ENCODE measurements at places on chromosomes 6 and 20.

DNA sequence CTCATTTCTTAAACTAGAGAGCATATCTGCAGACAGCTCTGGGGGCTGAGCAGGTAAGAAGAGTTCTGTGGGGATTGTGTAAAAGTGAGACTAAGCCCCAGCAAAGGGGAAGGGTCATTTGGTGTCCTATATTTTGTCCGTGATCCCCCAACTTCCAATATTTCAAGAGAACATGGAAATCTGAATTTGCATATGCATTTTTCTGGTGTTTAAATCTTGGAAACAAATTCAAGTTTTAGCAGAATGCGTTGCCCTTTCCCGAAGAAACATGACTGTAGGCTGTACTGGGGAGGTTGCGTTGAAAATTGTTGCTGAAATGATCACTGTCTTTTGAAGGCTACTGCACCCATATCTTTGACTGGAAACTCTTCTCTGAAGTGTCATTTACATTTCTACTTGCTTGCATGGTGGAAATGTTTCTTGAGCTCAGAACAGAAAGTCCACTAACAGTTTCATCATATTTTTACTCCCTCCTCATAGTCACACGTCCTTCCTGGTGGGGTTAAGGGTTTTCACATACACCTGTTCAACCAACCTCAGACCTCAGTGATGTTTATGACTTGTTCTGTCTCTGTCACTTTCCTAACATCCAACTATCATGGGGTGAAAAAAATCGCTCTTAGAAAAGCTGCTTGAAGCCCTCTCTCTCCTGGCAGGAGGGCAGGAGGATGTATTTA lies 140.3 kb downstream of the BCAS1 start:
- no peak for DNase-seq
- no peaks in the 10 kb centered on the region for H3K36me3 ChIP-seq
- H3K27me3 ChIP-seq = no peaks in the 10 kb centered on the region
- H3K27ac ChIP-seq = peak overlapping the region; percentile 55
- H3K4me1 ChIP-seq = peaks cover 22% of the 10 kb centered on the region

DNA sequence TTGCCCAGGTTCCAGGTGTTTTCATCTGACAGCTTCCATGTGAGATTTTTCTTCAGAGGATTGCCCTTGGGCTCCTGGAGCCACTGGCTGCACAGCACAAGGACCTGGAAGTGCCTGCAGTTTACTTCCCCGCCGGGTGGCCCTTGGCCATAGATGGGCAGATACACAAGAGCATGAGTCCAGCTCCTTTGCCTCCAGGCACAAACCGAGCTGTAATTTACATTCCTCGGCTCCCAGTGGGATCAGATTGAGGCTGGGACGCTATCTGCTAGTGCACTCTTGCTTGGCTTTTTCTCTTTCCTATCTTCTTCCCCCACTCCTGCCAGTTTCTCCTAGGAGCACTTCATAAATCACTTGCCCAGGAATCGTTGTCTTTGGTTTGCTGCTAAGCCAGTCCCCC lies 85.4 kb upstream of the RALY start:
- H3K27me3 ChIP-seq = no peaks in the 10 kb centered on the region
- H3K36me3 ChIP-seq = no peaks in the 10 kb centered on the region
- no peak overlapping the region for H3K27ac ChIP-seq
- no peaks in the 10 kb centered on the region for H3K4me1 ChIP-seq
- no peak for DNase-seq

GRCh38 chr6:121884620-121885019 lies 449.2 kb downstream of the GJA1 start:
- no peaks in the 10 kb centered on the region for H3K4me1 ChIP-seq
- H3K4me3 ChIP-seq = no peak overlapping the region
- no peaks in the 10 kb centered on the region for H3K36me3 ChIP-seq
- no peaks in the 10 kb centered on the region for H3K27me3 ChIP-seq
- no peak for DNase-seq

- H3K36me3 ChIP-seq = no peaks in the 10 kb centered on the region
- H3K4me3 ChIP-seq = no peak overlapping the region
- no peaks in the 10 kb centered on the region for H3K4me1 ChIP-seq
These were observed 32.1 kb downstream of the FAM83B start for GRCh38 chr6:54878718-54879117.

- no peak overlapping the region for H3K4me3 ChIP-seq
- no peaks in the 10 kb centered on the region for H3K4me1 ChIP-seq
- H3K36me3 ChIP-seq = no peaks in the 10 kb centered on the region
- no peak for DNase-seq
These were observed 45.2 kb downstream of the PSMG4 start for GRCh38 chr6:3303795-3304411.

GRCh38 chr20:50163570-50164317 lies 10.2 kb upstream of the PEDS1 start:
- H3K36me3 ChIP-seq = no peaks in the 10 kb centered on the region
- no peak overlapping the region for H3K4me3 ChIP-seq
- DNase-seq = no peak
- peaks cover 9% of the 10 kb centered on the region for H3K4me1 ChIP-seq
- no peak overlapping the region for H3K27ac ChIP-seq

DNA sequence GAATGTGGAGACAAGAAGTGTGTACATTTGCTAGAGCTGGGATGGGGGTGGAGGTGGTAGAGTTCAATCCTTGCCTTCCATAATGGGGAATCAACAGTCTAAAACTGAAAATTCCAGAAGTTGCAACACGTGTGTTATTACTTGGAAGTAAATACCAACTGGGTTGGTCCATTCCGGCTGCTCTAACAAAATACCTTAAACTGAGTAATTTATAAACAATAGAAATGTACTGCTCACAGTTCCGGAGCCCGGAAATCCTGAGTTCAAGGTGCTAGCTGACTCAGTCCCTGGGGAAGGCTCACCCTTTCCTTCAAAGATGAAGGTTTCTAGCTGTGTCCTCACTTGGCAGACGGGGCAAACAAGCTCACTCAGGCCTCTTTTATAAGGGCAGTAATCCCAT lies 59.0 kb downstream of the RIN2 start:
- DNase-seq = no peak
- H3K4me3 ChIP-seq = no peak overlapping the region
- H3K27me3 ChIP-seq = no peaks in the 10 kb centered on the region
- H3K27ac ChIP-seq = no peak overlapping the region
- no peaks in the 10 kb centered on the region for H3K36me3 ChIP-seq

GRCh38 chr6:22556266-22556665 lies 13.1 kb upstream of the HDGFL1 start:
- no peak overlapping the region for H3K27ac ChIP-seq
- no peak for DNase-seq
- no peak overlapping the region for H3K4me3 ChIP-seq
- no peaks in the 10 kb centered on the region for H3K36me3 ChIP-seq
- H3K4me1 ChIP-seq = no peaks in the 10 kb centered on the region
- no peaks in the 10 kb centered on the region for H3K27me3 ChIP-seq

- H3K27me3 ChIP-seq = no peaks in the 10 kb centered on the region
- H3K27ac ChIP-seq = no peak overlapping the region
- no peak overlapping the region for H3K4me3 ChIP-seq
- no peak for DNase-seq
These were observed 351.7 kb downstream of the CDC5L start for GRCh38 chr6:44739181-44739580.

DNA sequence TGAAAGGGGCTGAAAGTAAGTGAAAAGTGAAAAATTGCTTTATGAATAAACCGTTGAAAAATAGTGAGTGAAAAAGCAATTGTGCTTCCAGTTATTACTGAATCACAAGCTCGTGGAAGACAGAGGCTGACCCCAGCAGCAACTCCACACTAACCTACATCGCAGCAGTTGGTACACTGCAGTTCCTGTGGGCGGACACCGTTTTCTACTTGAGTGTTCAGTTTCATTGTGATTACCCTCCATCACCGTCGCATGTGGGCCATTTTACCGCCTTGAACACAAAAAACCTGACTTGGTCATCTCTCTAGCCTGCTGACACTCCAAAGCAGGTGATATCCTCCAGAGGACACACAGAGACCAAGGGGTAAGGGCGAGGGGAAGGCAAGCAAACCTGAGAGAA lies 28.4 kb downstream of the PRDM1 start:
- no peak overlapping the region for H3K4me3 ChIP-seq
- H3K4me1 ChIP-seq = peaks cover 71% of the 10 kb centered on the region
- peaks cover 3% of the 10 kb centered on the region for H3K36me3 ChIP-seq

- no peaks in the 10 kb centered on the region for H3K36me3 ChIP-seq
- no peak overlapping the region for H3K27ac ChIP-seq
- no peak for DNase-seq
- H3K27me3 ChIP-seq = no peaks in the 10 kb centered on the region
These were observed 39.9 kb downstream of the BMP6 start for GRCh38 chr6:7765575-7766325.

Measured in natural killer cell (primary cell).